ENCODE measurements at places on chromosomes 4 and X.

DNA sequence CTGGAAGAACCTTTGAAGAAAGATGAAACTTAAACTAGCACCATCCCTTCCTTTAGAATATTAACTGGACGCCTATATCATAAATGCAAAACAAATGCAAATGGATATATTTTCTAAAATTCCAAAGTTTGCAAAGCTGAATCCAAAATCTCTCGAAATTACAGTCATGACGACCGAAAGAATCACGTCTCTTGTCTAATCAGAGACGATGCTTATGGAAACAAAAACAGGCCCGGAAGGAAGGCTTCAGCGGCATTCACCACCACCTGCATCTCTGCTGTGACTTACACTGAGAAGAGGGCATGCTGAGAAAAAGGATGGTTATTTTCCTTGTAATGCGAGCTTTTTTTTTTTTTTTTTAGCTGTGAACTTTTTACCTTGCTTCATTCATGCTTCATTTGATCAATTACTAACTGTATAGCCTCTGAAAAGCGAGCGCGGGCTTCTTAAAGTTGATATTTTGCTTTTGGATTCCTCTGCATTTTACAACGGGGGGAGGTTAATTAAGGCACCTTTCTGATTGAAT, 209.3 kb downstream of the SOWAHB start:
- DNase-seq = no peak

DNA sequence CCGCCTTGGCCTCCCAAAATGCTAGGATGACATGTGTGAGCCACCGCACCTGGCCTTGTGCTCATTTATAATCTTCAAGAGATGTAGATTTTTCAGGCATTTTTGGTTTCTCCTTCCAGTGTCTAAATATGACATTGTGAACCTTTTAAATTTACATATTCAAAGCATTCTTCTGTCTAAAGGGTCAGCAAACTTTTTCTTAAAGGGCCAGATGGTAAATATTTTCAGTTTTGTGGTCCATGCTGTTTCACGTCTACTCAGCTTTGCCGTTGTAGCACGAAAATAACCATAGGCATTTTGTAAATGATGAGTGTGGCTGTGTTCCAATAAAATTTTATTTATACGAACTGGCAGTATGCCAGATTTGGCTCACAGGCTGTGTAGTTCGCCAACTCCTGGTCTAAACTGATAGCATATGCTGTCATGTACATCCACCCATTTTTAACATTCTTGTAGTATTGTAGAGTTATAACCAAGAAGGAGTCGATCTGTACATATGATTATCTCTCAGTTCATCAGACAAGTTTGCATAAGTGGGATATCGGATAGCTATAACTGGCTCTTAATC, 12.7 kb upstream of the GCNA start:
- DNase-seq = no peak

GRCh38 chr4:125313989-125314667, 627 bp upstream of the FAT4 start:
- no peak for DNase-seq

DNA sequence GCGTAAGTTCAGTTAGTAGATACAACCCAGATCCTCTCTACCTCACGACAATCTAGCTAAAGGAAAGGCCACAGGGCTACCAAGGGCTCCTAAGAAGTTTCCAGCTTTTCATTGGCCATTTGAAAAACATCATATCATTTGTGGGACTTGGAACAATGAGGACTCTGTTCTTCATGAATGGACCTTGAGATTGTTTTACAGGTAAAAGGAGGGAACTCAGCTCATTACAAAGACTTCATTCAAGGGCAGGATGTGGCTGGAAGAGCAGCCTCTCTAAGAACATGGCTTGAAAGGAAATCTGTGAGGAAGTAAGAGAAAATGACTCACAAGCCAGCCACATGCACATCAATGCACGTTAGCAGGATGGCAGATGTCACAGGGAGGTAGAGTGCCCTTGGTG, 105.9 kb upstream of the SLC7A11 start:
- DNase-seq = no peak

DNA sequence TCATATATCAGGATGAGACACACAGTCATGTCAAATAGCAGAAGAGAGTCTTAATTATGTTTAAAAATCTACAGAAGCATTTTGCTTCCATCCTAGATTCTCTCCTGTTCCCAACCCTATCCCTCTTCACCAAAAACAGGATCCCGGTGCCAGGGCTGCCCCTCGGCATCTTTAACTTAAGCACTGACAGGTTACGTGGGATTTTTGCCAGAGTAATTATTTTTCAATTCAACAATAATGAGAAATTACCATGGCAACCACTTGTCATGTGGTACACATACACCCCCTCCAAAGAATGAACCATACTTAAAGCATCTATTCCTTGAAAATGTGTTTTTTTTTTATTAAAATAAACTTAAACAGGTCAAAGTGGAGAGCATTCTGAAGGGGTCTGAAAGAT, 130.6 kb downstream of the LDB2 start:
- no peak for DNase-seq

- DNase-seq = no peak
Observed at GRCh38 chr4:73252001-73252400, 6.6 kb downstream of the ANKRD17 start.

DNA sequence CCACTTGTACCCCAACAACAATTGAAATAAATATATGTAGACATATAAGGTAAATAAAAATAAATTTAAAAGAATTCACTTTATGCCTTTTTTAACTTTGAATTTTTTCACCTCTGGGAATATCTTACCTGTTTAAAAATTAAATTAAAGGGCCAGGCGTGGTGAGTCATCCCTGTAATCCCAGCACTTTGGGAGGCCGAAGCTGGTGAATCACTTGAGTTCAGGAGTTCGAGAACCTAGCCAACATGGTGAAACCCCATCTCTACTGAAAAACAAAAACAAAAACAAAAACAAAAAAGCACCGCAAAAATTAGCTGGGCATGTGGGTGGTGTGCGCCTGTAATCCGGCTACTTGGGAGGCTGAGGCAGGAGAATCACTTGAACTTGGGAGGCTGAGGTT, 164.8 kb downstream of the AASDH start:
- DNase-seq = no peak

DNA sequence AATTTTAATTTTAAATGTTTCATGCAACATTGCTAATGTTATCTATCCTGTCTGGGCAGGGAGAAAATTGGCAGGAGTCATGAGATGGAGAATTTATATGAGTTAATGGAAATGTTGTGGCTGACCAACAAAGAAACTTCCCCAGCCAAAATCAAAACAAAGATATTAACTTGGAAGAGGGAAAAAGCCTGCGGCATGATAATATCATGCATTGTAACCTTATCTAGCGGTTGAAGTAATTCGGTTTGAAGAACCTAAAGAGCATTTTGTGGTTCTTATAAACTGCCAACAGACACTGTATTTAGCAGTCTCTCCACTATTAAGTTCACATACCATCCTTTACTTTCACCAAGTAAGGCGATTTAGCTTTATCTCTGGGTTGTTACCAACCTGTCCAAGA, 42.3 kb downstream of the DKK2 start:
- no peak for DNase-seq

- DNase-seq = no peak
Observed at GRCh38 chrX:27882695-27883094, 74.9 kb downstream of the MAGEB10 start.

- no peak for DNase-seq
Observed at GRCh38 chr4:181796502-181796901, 446.7 kb upstream of the TENM3 start.

- DNase-seq = no peak
Observed at GRCh38 chr4:3322059-3322550, 29.3 kb downstream of the RGS12 start.

- DNase-seq = no peak
Observed at GRCh38 chr4:114495471-114495928, 103.1 kb upstream of the UGT8 start.

DNA sequence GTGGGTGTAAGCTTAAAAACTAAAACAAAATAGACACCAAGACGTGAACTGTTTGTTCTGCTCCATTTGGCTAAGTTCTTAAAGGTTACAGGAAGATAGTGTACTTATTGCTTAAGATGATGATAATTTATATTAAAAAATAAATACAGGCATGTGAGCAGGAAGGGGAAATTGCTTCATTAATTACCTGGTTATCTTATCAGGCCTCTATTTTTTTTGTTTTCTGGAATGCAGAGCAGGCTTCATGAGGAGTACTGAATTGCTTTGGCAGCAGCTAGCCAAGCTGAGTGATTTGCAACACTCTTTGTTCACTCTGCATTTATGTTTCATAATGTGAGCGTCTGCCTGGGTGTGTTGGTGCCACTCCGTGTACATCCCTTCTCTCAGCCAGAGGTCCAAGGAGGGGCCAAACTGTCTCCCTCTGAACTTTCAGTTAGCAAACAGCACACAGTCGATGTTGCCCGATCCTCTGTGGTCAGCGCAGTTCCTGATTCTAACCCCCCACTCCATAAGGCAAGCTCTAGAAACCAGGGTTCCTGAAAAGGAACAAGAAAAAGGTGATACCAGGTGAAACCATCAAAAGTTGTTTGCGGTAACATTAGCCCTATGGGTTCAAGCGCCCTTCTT, 348.2 kb downstream of the SPRY1 start:
- DNase-seq = no peak

GRCh38 chr4:134337574-134337973, 136.0 kb upstream of the PABPC4L start:
- no peak for DNase-seq

DNA sequence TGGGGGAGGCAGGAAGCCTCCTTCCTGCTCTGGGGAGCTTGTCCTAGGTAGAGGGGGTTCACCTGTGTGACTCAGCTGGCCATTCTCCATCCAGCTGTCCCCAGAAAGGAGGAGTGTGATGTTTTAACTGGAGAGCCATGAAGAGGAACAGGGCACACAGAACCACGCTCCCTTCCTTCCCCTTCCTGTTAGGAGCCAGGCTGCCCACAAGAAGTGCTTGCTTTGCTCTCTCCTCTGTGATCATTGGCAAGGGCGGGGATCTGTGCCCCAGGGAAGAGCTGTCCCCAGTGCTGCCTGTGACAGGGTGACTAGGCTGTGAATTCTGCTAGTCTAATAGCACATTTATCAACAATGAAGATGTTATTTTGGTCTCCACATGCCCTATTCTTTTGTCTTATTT, 169.6 kb upstream of the GATB start:
- DNase-seq = no peak

DNA sequence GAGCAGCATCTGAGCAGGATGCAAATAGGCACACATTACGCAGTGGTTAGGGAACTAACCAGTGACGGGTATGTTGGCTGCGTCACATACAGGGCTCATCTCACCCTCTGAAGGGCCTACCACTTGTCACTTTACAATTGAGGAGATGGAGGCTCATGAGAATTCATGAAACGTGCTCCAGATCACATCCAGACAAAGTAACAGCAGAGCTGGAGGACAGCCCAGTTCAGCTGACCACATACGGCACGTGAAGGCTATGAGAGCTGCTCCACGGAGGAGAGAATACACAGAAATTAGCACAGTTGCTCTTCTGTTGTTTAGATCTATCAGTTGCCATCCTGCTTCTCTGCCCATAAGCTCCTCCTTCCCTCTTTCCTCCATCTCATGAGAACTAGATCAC, 78.4 kb downstream of the FAM9B start:
- no peak for DNase-seq

DNA sequence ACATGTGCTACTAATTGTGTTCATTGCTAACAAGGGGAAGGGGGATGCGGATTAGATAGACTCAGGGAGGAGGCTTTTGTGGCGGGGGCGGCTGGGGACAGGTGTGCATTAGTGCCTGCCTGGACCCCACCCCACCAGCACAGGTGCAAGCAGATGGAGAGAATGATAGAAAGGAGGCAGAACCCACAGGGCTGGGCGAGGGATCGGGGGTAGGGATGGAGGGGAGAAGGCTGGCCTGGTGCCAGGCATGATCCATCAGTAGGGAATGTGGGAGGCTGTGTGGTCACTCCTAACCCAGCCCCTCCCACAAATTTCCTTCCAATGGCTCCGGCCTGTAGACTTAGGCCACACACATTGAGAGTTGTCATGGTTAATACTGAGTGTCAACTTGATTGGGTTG, 30.5 kb upstream of the CRMP1 start:
- DNase-seq = no peak

- no peak for DNase-seq
Observed at GRCh38 chr4:154658680-154659405, 46.4 kb upstream of the FGG start.

- no peak for DNase-seq
Observed at GRCh38 chr4:107740381-107740780, 20.3 kb upstream of the PAPSS1 start.

DNA sequence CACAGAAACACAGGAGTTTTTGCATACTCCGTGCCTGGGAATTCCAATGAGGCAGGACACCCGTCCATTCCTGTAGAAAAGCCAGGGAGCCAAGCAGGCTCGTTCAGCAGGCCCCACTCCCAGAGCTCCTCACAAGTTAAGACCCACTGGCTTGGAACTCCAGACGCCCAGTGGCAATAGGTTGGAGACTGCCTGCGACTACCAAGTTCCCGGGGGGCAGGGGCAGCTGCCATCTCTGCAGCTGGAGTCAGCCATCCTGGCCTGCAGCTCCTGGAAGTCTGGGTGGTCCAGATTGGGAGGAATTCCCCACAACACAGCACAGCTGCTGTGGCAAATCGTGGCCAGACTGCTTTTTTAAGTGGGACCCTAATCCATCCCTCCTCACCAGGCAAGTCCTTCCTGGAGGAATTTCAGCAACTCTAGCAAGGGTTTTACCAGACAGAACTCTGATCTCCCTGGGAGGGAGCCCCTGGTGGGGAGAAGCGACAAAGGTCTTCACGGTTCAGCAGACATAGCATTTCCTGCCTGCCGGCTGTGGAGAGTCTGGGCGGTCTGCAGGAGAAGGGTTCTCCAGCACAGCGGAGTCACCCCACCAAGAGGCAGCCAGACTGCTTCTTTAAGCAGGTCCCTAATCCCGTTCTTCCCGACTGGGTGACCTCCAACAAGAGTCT, 231.9 kb downstream of the STPG2 start:
- no peak for DNase-seq

- no peak for DNase-seq
Observed at GRCh38 chr4:163606896-163607691, 112.6 kb downstream of the TMA16 start.

DNA sequence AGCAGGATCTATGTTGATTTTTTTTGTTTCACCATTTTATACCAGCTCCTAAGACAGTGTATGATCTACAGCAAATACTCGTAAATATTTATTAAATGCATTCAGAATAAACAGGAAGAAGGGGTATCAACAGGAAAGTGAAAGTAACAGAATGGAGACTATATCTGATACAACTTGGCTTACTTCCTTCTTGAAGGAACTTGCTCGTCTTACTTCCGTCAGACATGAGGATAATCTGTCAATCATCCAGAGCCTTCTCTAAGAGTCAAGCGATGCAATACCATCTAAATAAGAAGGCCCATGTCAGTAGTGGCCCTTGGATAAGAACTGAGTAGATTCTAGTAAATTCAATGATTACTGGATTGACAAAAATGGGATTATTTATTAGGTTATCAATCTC, 84.2 kb downstream of the CAMK2D start:
- DNase-seq = no peak

Data from NCI-H510A (cell line).